ENCODE measurements at places on chromosomes 16 and 17. TPM values are rescaled to one million over a fixed set of nuclear protein-coding genes. Genes with fewer than 3 reads are reported as not detected.

The NATD1 gene
- 8.4 TPM for polyA plus RNA-seq

The AIPL1 gene
- polyA plus RNA-seq, result not detected

The LASP1 gene
- polyA plus RNA-seq, result 18.2 TPM

The NPIPA8 gene
- 4.4 TPM for polyA plus RNA-seq

The SP6 gene
- 0.19 TPM for polyA plus RNA-seq

Measured in heart left ventricle (tissue), 16 donors.